ENCODE measurements at places on chromosomes 5 and 9. TPM values are rescaled to one million over a fixed set of nuclear protein-coding genes. Genes with fewer than 3 reads are reported as not detected.

The PCDHGB3 gene
- 6.1 TPM for total RNA-seq

The RETREG1 gene
- total RNA-seq: 12.4 TPM

The NMUR2 gene
- not detected for total RNA-seq

The ZNF608 gene
- total RNA-seq: 30.7 TPM

GRCh38 chr9:91253488-91253887 is 108.2 kb downstream of the AUH start:
- H3K27me3 ChIP-seq: no peaks in the 10 kb centered on the region
- no peak overlapping the region for H3K4me3 ChIP-seq
- no peak overlapping the region for H3K27ac ChIP-seq
- no peaks in the 10 kb centered on the region for H3K36me3 ChIP-seq
- no peak for DNase-seq

DNA sequence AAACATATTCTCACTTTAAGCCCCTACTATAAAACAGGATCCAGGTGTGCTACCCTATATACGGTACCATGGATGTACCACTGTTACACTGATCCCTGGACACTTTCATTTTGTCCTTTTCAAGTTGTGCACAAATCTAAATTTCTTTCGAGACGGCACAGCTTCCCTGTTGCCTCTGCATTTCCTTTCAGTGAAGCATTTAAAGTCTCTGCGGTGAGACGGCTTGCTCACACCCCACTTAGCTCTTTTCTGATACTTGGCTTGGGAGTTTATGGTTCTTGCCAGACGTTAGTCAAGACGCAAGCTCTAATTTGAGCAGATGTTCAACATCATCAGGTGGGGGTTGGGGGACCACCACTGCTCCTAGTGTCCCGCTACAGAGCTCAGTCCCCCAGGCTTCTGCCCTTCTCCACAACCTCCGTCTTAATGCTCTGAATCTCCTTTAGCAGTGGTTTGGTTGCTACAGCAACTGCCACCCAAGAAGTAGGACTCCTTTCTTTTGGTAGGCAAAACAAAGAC is 15.8 kb downstream of the F2RL2 start:
- no peaks in the 10 kb centered on the region for H3K36me3 ChIP-seq
- H3K4me3 ChIP-seq: no peak overlapping the region
- H3K4me1 ChIP-seq: no peaks in the 10 kb centered on the region
- no peaks in the 10 kb centered on the region for H3K27me3 ChIP-seq
- no peak overlapping the region for H3K27ac ChIP-seq

DNA sequence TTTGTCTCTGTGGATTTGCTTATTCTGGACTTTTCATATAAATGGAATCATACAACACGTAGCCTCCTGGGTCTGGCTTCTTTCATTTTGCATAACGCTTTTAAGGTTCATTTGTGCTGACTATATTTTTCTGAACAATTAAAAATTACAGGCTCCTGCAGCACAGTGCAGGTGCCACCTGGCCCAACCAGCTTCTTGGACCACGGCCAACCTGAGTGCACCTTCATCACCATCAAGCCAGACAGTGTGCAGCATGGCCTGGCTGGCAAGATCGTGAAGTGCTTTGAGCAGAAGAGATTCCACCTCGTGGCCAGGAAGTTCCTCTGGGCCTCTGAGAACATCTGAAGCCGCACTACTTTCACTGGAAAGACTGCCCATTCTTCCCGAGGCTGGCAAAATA is 53.5 kb upstream of the COL15A1 start:
- H3K27ac ChIP-seq: no peak overlapping the region
- no peaks in the 10 kb centered on the region for H3K27me3 ChIP-seq
- no peaks in the 10 kb centered on the region for H3K4me1 ChIP-seq

DNA sequence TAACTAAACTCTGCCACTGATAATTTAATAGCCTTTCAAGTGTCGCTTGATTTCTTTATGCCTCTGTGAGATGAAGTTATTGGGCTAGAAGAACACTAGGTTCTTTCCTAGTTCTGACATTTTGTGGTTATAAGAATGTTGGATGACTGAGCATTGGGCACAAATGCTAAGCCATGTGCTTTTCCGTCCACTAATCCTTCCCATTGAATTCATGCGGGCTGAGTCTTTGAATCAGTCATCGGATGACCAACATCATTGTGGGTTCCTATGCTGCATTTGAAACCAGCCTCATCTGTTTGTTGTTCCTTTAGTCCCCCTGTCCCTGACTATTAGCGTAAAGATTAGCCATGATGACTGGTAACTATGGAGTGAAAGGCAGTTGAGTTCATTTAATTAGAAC is 58.5 kb downstream of the ALDH1A1 start:
- H3K27ac ChIP-seq: no peak overlapping the region
- peaks cover 35% of the 10 kb centered on the region for H3K36me3 ChIP-seq
- DNase-seq: no peak
- peaks cover 25% of the 10 kb centered on the region for H3K4me1 ChIP-seq

DNA sequence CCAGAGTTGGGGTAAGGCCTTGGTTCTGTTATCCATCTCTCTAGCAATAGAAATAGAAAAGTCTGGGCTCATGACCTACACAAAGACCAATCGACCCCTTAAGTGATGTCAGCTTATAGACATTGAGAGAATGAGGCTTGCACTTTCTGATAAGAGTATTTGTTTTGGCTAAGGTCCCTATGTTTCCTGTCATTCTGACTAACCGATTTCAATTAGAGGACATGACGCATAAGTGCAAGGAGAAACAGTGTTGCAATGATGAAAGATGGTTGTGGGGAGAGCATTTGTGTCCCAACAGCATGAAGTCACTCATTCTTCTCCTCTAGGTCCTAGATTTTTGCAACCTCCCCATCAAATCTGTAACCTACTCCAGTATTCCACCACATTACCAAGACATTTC is 255.1 kb downstream of the MAT2B start:
- H3K27me3 ChIP-seq: no peaks in the 10 kb centered on the region
- H3K27ac ChIP-seq: no peak overlapping the region
- no peaks in the 10 kb centered on the region for H3K4me1 ChIP-seq

- H3K27me3 ChIP-seq: no peaks in the 10 kb centered on the region
- no peak overlapping the region for H3K27ac ChIP-seq
- H3K4me1 ChIP-seq: no peaks in the 10 kb centered on the region
- no peaks in the 10 kb centered on the region for H3K36me3 ChIP-seq
These were observed 153.8 kb downstream of the ARL15 start for GRCh38 chr5:54156577-54156976.

- no peaks in the 10 kb centered on the region for H3K27me3 ChIP-seq
- no peak overlapping the region for H3K27ac ChIP-seq
- no peaks in the 10 kb centered on the region for H3K36me3 ChIP-seq
These were observed 359.4 kb downstream of the ENC1 start for GRCh38 chr5:74281166-74281565.

DNA sequence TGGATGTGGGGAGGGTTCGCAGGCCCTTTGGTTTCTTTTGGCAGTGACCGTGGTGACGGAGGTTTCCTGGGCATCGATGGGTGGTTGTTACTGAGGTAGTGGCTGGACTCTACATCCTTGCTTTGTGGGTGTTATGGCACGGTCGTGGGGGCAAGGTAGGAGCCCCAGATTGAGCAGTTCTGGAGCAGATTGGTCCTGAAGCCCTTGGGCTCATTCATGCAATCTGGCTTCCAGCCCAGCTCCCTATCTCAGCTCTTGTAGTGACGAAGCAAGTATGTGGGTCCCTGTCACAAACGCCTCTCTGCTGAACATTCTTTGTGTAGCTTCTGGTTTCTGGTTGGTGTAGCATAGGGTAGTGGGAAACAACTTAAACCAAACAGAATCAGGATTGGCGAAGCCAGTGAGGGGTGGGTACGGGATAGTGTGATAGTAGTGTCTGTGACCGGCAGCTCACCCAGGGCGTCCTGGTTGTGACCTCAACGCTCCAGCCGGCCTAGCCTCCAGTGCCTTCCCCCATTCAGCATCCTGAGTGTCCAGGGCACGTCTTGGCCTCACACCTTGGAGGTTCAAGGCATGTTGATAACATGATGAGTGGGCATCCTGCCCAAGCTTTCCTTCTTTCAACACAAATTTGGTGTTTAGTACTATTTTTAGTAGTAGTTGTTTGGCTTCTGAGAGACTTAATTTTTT is 2.9 kb downstream of the NDUFS6 start:
- no peak overlapping the region for H3K4me3 ChIP-seq
- no peak for DNase-seq
- H3K36me3 ChIP-seq: peaks cover 41% of the 10 kb centered on the region

DNA sequence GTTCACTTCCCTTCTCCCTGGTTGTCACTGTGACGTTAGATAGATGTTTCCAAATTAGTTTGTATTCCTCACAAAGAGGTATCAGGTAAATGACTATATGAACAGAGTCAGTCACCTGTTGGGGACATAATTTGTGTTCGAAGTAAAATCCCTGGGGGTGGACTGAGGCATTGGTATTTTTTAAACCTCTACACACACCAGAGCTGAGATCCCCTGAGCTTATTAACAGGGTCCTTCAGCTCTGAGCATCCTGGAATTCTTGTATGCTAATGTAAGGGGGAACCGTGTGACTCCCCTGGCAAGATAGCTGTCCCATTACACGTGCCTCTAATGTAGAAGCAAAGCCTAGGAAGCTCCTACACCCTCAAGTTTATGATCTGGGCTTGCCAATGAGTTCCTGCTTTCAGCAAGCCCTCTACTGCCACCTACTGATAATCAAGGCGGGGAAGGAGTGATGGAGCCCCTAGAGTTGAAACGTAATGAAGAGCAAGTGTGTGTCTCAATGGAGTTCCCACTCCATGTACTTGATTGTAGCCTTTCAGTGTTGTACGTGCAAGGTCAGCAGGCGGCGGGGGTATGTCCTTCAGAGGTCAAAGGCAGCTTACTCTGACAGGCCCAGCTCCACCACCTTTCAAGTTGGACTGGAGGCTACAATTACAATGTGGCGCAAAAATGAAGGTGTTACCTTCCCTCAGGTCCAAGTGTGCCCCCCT is 14.4 kb downstream of the PRKACG start:
- no peak overlapping the region for H3K4me3 ChIP-seq
- DNase-seq: peak; percentile 81
- no peaks in the 10 kb centered on the region for H3K27me3 ChIP-seq
- H3K4me1 ChIP-seq: no peaks in the 10 kb centered on the region

- no peak overlapping the region for H3K4me3 ChIP-seq
- peaks cover 75% of the 10 kb centered on the region for H3K36me3 ChIP-seq
- no peaks in the 10 kb centered on the region for H3K27me3 ChIP-seq
These were observed 38.0 kb upstream of the PRDM12 start for GRCh38 chr9:130626249-130626996.

- no peaks in the 10 kb centered on the region for H3K36me3 ChIP-seq
- H3K4me1 ChIP-seq: no peaks in the 10 kb centered on the region
- no peak overlapping the region for H3K27ac ChIP-seq
- DNase-seq: no peak
These were observed 401.9 kb upstream of the IRX2 start for GRCh38 chr5:3153226-3153858.

DNA sequence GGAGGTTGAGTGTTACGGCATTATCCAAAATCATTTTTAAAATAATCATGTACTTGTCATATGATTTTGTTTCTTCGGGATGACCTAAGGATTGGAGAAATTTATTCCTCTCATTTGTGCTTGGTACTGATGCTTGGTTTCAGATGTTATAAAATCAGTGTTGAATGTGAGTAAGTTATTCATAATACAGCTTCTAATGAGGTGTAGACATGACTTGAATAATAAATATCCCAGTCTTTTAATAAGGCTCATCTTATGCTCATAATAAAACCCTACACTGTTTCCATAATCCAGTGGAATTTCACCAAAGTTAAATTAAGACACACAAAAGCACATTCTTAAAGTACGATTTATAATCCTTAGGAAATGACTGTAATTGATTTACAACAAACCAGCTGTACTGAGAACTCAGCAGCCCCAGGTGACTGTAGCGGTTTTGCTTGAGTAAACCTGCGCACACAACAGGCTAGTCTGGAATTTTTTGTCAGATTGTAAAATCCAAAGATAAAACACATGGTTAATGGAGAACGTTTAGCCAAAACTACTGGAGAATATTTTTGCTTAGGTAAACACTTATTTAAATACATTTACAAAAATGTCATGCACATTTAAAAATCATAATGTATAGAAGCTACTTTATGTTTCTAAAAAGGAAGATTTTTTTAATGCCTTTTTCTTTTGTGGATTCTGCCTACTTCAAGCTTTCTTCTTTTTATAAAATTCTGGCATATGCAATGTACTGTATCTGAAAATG is 609.8 kb upstream of the GRAMD2B start:
- no peak overlapping the region for H3K4me3 ChIP-seq
- no peaks in the 10 kb centered on the region for H3K27me3 ChIP-seq
- no peaks in the 10 kb centered on the region for H3K36me3 ChIP-seq
- no peaks in the 10 kb centered on the region for H3K4me1 ChIP-seq
- no peak overlapping the region for H3K27ac ChIP-seq

- no peaks in the 10 kb centered on the region for H3K36me3 ChIP-seq
- H3K4me3 ChIP-seq: no peak overlapping the region
- no peak for DNase-seq
These were observed 67.7 kb upstream of the RAD23B start for GRCh38 chr9:107215381-107215780.

DNA sequence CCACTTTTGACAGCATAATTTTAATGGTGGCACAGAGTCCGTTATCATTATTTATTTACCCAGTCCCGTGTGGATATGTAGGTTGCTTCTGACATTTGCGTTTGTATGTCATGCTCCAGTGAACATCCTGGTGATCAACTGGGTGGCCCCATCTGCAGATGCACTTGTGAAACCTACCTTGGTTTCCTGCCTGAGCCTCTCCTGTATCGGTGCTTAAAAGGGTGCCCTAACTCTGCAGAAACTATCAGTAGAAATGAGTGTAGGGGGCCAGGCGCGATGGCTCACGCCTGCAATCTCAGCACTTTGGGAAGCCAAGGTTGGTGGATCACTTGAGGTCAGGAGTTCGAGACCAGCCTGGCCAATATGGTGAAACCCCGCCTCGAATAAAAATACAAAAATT is 92.1 kb upstream of the IER5L start:
- H3K27me3 ChIP-seq: no peaks in the 10 kb centered on the region
- DNase-seq: no peak
- no peak overlapping the region for H3K4me3 ChIP-seq
- H3K4me1 ChIP-seq: no peaks in the 10 kb centered on the region
- no peak overlapping the region for H3K27ac ChIP-seq
- H3K36me3 ChIP-seq: no peaks in the 10 kb centered on the region

- H3K27me3 ChIP-seq: no peaks in the 10 kb centered on the region
- H3K27ac ChIP-seq: peak overlapping the region; percentile 11
These were observed 36.3 kb upstream of the SETD9 start for GRCh38 chr5:56873056-56873455.

DNA sequence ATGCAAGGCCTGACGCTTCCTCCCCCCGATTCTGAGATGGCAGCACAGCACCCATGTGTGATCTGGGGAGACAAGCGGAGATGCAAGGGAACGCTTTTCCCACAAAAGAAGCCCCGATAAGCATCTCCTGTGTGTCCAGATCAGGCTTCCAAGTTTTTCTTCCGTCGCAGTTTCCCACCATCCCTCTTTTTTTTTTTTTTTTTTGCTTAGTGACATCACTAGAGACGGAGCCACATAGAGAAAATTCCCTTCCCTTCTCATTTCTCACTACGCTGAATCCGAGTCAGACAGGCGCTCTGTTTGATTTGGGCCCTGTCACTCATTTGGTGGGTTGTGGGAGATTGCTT is 160.9 kb downstream of the HSD17B3 start:
- H3K27me3 ChIP-seq: no peaks in the 10 kb centered on the region
- DNase-seq: no peak
- peak overlapping the region; percentile 85 for H3K27ac ChIP-seq
- H3K4me3 ChIP-seq: no peak overlapping the region

Data from sigmoid colon (tissue), 7 donors.